Activated T-cell treated with anti-CD3 and anti-CD28 coated beads, Interleukin-2, amount 50 U/mL, for 72 hours (primary cell): ENCODE measurements at places on chromosomes 7 and 10. TPM values are rescaled to one million over a fixed set of nuclear protein-coding genes. Genes with fewer than 3 reads are reported as not detected.

The ZNF365 gene
- total RNA-seq, result 0.12 TPM

The NEURL1 gene
- total RNA-seq, result 2.5 TPM

The PRSS37 gene
- not detected for total RNA-seq

DNA sequence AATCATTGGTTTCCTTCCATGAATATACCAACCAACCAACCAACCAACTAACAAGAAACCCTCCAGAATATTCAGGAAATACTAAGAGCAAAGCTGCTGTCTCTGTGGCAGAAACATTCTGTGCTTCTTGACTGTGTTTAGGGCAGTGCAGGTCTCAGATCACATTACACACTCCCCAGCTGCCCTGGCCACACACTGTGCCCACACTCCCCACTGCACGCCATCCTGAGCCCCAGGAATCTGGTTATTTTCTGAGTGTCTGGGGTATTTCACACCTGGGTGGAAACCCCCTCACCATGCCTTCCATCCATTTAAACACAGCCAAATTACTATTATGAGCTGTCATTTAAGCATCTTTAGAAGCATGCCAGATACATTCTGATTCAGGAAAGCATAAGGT is 183.7 kb upstream of the ANK3 start:
- peak; percentile 83 for DNase-seq

DNA sequence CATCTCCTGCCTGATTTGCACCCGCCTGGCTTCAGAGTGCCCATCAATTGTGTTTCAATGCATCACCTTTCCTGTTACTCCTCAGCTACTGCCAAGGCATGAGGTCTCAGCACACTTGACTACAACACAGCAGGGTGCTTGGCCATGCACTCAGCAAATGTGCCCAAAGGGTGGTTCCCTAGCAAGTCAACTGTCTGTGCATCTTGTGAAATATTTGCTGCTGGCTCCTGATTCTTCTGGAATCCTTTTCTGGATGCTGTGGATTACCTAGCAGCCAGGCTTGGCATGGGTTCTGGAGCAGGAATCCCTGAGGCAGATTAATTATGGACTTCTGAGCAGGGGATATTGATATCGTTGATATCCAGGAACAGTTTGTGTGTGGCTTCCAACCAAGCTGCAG is 662.6 kb upstream of the MGMT start:
- DNase-seq, result no peak

DNA sequence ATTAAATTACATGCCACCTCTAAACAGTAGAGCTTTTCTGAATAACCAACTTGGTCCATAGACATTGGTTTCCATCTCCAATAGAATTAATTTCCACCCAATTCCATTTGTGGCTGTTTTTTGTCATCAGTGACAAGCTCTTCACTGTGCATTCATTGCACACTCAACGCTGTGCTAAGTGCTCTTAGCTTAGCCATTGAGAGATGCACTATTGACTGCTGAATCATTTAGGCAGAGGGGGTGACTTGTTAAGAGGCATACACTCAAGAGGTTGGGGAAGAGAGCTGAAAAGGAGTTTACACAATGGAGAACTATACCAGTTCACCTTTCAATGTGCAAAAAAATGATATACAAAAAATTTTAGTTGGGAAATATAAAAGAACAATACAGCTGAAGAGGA is 31.9 kb upstream of the CBLL1 start:
- DNase-seq, result no peak

DNA sequence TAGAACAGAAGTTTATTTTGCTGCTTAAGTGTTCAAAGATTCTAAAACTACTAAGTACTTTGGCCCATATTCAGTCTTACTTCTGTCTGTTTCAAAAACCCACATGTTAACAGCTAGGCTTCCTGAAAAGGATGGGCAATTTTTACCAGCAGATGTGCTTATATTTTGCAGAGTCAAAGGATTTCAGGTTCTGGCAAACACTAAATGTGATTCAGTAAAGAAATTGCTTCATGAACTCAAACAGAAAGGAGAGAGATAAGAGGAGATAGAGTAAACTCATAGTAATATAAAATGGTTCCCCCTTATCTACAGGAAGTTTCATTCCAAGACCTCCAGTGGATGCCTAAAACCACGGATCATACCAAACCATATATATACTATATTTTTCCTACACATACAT is 248.5 kb downstream of the AGMO start:
- DNase-seq, result no peak

- no peak for DNase-seq
Observed at GRCh38 chr7:41879403-41879802, 176.5 kb upstream of the INHBA start.

DNA sequence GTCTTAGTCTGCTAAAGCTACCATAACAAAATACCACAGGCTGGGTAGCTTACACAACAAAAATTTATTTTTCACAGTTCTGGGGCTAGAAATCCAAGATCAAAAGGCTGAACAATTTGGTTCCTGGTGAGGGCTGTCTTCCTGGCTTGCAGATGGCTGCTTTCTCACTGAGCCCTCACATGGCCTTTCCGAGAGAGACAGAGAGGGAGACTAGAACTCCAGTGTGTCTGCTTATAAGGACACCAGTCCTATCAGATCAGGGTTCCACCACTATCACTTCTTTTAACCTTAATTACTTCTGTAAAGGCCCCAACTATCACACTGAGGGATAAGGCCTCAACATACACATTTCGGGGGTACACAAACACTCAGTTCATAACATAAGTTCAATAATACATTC is 527.4 kb upstream of the VSTM2A start:
- no peak for DNase-seq

GRCh38 chr10:102090772-102091171 is 25.6 kb downstream of the HPS6 start:
- DNase-seq, result no peak

GRCh38 chr10:18561861-18562551 is 89.4 kb downstream of the NSUN6 start:
- DNase-seq, result no peak

DNA sequence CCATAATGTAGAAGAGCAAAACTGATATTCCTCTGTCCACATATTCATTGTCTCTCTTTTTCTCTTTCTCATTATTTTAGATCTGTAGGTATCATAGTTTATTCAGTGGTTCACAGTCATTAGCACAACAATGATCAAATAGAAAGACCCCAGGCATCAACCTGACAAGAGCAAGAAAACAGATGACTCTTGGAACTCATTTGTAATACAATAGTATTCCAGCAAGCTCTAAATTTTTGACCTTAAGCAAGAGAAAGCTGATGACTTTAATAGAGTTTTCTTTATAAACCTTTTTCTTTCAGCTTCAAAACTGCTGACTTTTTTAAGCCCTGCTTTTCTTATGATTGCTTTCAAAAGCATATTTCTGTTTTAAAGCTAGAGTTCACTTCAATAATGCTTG is 507.5 kb upstream of the SORCS1 start:
- no peak for DNase-seq

DNA sequence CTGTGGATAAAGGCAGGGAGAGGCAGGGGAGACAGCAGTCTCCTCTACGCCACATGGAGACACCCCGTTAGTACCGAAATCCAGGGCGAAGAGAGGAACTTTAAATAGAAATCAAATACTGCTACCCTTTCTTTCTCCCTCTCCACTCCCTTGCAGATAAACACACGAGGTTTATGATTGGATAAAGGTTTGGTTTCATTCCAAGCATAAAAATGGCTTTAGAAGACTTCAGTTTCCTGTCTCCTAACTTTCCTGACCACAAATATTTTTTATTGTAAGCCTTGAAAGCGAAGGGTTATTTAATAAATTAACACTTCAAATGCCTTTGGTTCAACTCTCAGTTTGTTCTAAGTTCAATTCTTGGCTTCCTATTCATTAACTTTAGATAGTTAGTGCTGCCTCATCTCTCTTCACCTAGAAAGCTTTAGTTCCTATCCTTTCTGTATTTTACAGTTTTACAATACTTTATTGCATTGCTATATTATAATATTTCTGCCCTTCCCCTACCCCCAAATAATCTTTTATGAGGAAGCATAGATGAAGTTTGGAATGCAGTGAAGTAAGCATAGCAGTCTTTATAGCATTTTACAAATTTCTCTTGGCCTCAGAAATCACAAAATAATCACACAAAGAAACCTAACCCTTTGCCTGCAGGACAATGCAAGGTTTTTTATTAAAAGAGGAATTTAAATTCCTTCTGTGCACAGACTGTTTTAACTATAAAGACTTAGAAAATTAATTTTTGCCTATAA is 31.5 kb upstream of the ARID5B start:
- DNase-seq, result no peak

GRCh38 chr10:110672580-110672919 is 28.4 kb downstream of the RBM20 start:
- DNase-seq, result no peak
